ENCODE measurements at places on chromosomes 7 and 10.

DNA sequence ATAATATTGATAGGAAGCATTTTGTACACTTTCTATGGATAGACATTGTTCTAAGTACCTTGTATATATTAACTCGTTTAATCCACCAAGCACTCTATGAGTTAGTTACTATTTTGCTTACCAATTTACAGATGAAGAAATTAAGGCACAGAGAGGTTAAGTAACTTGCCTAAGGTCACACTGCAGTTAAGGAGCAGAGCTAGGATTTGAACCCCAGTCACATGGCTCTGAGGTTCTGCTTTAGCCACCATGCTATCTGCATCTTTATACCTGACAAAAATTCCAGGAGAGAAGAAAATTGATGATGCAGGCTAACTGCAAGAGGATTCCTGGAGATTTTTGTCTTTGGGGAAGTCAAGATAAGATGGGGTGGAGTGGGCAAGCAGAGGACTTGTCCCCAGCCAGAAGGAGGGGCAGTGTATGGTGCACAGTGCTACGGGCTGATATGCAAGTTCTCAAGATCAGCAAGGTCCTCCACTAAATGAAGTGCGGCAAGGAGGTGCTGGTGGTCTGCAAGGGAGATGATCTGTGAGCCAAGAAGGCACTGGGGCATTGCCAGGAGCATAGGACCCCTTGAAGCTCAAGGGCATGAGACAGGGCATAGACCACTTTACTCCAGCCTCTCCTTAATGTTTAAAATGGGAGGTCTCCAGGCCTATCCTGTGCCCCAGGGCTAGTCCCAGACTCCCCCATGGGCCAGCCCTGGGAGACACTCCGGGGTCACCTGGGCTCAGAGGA is 430.6 kb downstream of the RPS24 start:
- DNase-seq = no peak

- DNase-seq = no peak
Observed at GRCh38 chr10:111677759-111678158, 505.8 kb downstream of the GPAM start.

DNA sequence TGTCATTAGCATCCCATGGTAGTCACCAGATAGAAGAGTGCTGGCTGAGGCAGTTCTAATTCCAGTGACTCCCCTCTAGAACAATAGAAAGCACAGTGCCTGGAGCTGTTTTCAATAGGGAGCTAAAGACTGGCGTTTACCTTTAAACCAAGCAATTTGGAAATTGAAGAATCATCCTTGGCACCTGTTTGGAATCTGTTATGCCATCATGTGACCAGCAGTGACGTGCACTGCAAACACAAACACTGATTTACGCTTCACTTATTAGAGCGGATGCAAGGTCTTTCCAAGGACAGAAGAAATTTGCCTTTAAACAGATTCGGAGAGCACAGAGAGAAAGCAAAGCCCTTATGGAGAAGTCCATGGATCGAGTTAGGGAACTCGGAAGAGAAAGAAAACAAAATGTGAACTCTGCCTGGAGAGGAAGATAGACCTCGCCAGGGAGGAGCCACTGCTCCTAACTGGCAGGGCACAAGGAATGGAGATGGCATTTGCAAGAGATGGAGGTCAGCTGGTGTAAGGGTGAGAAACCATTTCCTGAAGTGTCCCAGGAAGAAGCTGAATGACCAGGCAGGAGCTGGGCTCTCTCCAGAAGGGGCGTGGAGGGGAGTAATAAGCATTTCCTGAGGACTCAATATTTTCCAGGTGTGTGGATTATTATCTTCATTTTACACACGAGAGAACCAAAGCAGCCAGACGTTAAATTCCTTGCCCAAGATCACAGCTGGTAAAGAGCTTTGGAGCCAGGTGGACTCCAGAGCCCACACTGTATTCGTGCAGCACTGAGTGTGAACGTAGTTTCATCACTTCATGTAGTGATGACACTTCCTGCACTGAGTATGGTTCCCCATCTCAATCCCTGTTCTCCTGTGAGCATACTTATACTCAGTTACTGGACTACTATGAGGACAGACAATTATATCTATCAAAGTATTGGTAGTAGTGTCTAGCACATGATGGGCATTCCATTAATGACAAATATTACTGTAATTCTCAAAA is 97.7 kb downstream of the CUBN start:
- DNase-seq = no peak

GRCh38 chr10:91144961-91145360 is 75.5 kb upstream of the PCGF5 start:
- DNase-seq = no peak

- DNase-seq = no peak
Observed at GRCh38 chr10:105284476-105285215, 643.6 kb downstream of the SORCS3 start.

- DNase-seq = no peak
Observed at GRCh38 chr10:84053626-84054025, 85.7 kb upstream of the GHITM start.

- DNase-seq = no peak
Observed at GRCh38 chr7:144653449-144653848, 182.4 kb downstream of the TPK1 start.

GRCh38 chr10:122249991-122250750 is 20.9 kb upstream of the BTBD16 start:
- no peak for DNase-seq

- no peak for DNase-seq
Observed at GRCh38 chr10:4678023-4678950, 147.7 kb upstream of the AKR1E2 start.

DNA sequence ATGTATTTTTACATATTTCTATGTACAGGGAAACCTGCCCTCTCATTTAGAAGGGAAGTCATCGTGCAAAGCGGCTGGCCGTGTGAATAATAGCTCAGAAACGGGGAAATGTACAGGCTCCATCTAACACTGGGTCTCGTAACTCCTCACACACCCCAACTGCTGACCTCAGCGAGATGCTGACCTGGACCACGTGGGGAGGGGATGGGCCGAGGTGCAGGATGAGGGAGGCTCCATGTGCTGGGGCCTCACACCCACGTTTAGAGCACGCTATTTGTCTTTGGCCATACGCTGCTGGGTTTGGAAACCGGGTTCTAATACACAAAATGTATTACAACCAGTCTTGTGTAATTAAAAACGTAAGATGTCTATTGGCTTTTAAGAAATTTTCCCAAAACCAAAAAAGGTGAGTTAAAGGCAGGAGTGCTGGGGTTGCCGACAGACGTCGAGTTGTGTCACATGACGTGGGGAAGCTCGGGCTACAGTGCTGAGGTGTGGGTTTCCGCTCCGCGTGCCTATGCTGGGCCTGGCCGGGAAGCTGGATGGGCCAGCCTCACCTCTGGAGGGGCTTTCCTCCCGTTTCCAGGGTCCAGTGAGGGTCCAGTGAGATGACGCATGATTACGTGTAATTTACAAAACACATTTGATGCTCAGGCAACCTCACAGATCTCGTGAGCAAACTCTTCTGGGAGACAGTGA is 215.6 kb downstream of the DNAJB6 start:
- no peak for DNase-seq
